T-helper 17 cell (primary cell): ENCODE measurements at places on chromosomes 13 and 19.

GRCh38 chr19:18292462-18292809 is 11.0 kb upstream of the JUND start:
- H3K27ac ChIP-seq: peak overlapping the region; percentile 99
- no peaks in the 10 kb centered on the region for H3K27me3 ChIP-seq
- H3K36me3 ChIP-seq: no peaks in the 10 kb centered on the region
- peaks cover 42% of the 10 kb centered on the region for H3K4me1 ChIP-seq
- H3K4me3 ChIP-seq: peak overlapping the region; percentile 88
- DNase-seq: no peak

DNA sequence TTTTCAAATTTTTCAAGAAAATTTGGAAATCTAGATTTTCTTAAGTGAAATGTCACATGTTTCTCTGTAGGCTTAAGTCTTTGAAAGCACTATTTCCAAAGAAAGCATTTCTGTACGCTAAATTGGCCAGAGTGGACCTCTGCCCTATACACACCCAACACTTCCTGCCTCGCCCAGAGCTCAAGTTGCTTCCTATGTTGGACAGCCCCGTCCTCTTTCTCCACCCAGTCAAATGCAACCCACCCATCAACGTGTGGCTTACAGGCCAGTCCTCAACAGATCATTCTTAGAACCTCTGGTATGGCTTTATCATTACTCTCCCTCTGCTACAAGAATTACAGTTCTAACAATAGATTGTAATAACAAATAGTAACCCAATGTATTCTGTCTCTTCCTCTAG is 24.2 kb downstream of the KLF12 start:
- DNase-seq: no peak
- no peak overlapping the region for H3K4me3 ChIP-seq
- peaks cover 6% of the 10 kb centered on the region for H3K36me3 ChIP-seq
- H3K4me1 ChIP-seq: peaks cover 41% of the 10 kb centered on the region

GRCh38 chr13:64538711-64539110 is 2691.4 kb downstream of the PCDH9 start:
- H3K36me3 ChIP-seq: no peaks in the 10 kb centered on the region
- no peaks in the 10 kb centered on the region for H3K4me1 ChIP-seq
- no peak for DNase-seq

DNA sequence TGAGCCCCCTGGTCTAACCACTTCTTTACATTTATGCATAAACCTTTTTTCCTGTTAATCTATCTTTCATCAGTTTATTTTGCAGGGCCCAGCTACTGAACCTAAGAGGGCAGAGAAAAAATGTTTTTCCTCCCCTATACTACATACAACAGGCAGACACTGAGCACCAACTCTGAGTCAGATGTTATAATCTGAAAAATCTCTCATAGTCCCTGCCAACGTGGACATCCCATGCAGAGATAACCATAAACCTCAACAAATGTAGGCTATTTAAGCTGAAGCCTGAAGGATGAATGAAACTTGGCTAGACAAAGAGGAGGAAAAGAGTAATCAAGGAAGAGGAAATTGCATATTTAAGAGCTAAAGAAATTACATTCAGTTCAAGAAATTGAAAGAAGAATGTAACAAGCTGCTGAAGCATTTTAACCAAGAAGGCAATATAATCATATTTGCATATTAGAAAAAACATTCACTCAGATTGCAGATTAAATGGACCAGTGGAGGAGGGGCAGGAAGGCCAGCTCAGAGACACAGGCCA is 2.6 kb downstream of the NEK3 start:
- no peak overlapping the region for H3K4me3 ChIP-seq
- H3K27ac ChIP-seq: no peak overlapping the region
- H3K27me3 ChIP-seq: no peaks in the 10 kb centered on the region
- H3K4me1 ChIP-seq: peaks cover 21% of the 10 kb centered on the region
- no peak for DNase-seq
- H3K36me3 ChIP-seq: no peaks in the 10 kb centered on the region

GRCh38 chr13:25677956-25678355 is 306.2 kb downstream of the ATP8A2 start:
- H3K4me3 ChIP-seq: no peak overlapping the region
- no peak for DNase-seq
- no peaks in the 10 kb centered on the region for H3K4me1 ChIP-seq

- H3K36me3 ChIP-seq: no peaks in the 10 kb centered on the region
- DNase-seq: no peak
- H3K27me3 ChIP-seq: no peaks in the 10 kb centered on the region
These were observed 376.6 kb downstream of the PCDH9 start for GRCh38 chr13:66853564-66853963.

GRCh38 chr13:38180126-38180525 is 169.5 kb upstream of the UFM1 start:
- peaks cover 9% of the 10 kb centered on the region for H3K4me1 ChIP-seq
- no peaks in the 10 kb centered on the region for H3K36me3 ChIP-seq
- peak overlapping the region; percentile 53 for H3K27ac ChIP-seq

DNA sequence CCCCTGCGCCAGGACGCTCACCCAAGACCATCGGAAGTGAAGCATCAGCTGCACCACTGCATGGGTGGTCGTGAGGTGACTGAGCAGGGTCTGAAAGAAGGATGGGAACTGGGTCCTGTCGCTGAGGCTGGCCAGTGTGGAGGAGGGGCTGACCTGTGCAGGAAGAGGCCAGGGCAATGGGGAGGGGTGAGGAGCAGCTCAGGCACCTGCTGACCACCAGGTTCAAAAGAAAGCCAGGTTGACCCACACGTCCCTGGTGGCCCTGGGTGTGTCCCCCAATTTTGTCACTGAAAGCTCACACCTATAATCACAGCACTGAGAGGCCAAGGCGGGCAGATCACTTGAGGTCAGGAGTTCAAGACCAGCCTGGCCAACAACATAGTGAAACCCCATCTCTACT is 13.7 kb upstream of the ZSCAN1 start:
- H3K27ac ChIP-seq: no peak overlapping the region
- DNase-seq: no peak
- H3K27me3 ChIP-seq: no peaks in the 10 kb centered on the region
- no peaks in the 10 kb centered on the region for H3K36me3 ChIP-seq
- H3K4me1 ChIP-seq: no peaks in the 10 kb centered on the region
- H3K4me3 ChIP-seq: no peak overlapping the region

GRCh38 chr19:33390101-33390907 is 16.8 kb downstream of the CEBPG start:
- no peak overlapping the region for H3K4me3 ChIP-seq
- no peak for DNase-seq
- H3K27me3 ChIP-seq: no peaks in the 10 kb centered on the region
- H3K36me3 ChIP-seq: no peaks in the 10 kb centered on the region

GRCh38 chr13:81929988-81930387 is 1589.1 kb upstream of the SPRY2 start:
- H3K36me3 ChIP-seq: no peaks in the 10 kb centered on the region
- no peak overlapping the region for H3K27ac ChIP-seq
- no peaks in the 10 kb centered on the region for H3K4me1 ChIP-seq
- DNase-seq: no peak

- peaks cover 3% of the 10 kb centered on the region for H3K36me3 ChIP-seq
- DNase-seq: no peak
- H3K27me3 ChIP-seq: peaks cover 20% of the 10 kb centered on the region
- H3K27ac ChIP-seq: no peak overlapping the region
These were observed 40.0 kb upstream of the TPP2 start for GRCh38 chr13:102556806-102557205.

- peaks cover 17% of the 10 kb centered on the region for H3K27me3 ChIP-seq
- H3K4me3 ChIP-seq: no peak overlapping the region
- no peak for DNase-seq
- H3K36me3 ChIP-seq: peaks cover 6% of the 10 kb centered on the region
- peaks cover 8% of the 10 kb centered on the region for H3K4me1 ChIP-seq
These were observed 31.0 kb downstream of the C2CD4C start for GRCh38 chr19:377801-378581.

GRCh38 chr13:66618702-66619101 is 611.4 kb downstream of the PCDH9 start:
- H3K36me3 ChIP-seq: no peaks in the 10 kb centered on the region
- no peaks in the 10 kb centered on the region for H3K4me1 ChIP-seq

DNA sequence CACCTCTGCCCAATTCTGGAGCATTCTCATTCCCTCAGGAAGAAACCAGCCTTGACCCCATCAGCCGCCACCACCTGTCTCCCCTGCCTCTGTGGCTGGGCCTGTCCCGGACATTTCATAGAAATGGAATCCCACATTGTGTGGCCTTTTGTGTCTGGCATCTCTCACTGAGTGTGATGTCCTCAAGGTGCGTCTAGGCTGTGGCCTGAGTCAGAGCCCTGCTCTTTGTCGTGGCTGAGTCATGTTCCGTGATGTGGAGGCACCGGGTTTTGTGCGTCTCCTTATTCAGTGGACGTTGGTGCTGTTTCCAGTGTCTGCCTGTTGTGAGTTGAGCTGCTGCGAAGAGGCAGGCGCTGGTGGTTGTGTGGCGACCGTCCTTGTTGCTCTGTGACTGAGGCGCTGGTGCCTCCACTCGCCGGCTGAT is 3.5 kb downstream of the FZR1 start:
- DNase-seq: no peak
- H3K27me3 ChIP-seq: no peaks in the 10 kb centered on the region
- peaks cover 4% of the 10 kb centered on the region for H3K36me3 ChIP-seq
- H3K27ac ChIP-seq: no peak overlapping the region
- H3K4me3 ChIP-seq: peak overlapping the region; percentile 73
- peaks cover 47% of the 10 kb centered on the region for H3K4me1 ChIP-seq

DNA sequence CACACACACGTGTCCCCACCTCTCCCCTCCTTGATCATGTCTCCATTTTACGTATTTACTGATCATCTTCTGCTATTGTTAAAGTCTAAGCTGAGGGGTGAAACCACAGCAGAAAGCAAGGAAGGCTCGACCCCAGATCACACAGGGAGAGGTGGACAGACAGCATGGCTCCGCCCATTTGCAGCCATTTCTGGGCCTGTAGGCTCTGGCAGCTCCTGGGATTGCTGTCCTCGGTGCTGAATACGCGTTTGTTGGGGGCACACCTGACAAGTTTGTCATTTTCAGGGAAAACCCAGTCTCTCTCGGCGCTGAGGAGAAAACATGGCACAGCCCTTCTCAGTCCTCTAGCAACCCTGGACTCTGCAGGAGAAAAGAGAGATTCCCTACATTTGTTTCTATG is 8.0 kb downstream of the TMEM86B start:
- H3K36me3 ChIP-seq: peaks cover 3% of the 10 kb centered on the region
- H3K4me1 ChIP-seq: peaks cover 10% of the 10 kb centered on the region
- H3K4me3 ChIP-seq: no peak overlapping the region
- DNase-seq: no peak

- no peak overlapping the region for H3K4me3 ChIP-seq
- H3K27me3 ChIP-seq: peaks cover 13% of the 10 kb centered on the region
- DNase-seq: no peak
- H3K4me1 ChIP-seq: no peaks in the 10 kb centered on the region
- peaks cover 2% of the 10 kb centered on the region for H3K36me3 ChIP-seq
These were observed 206.0 kb downstream of the FGF14 start for GRCh38 chr13:102195566-102196462.

DNA sequence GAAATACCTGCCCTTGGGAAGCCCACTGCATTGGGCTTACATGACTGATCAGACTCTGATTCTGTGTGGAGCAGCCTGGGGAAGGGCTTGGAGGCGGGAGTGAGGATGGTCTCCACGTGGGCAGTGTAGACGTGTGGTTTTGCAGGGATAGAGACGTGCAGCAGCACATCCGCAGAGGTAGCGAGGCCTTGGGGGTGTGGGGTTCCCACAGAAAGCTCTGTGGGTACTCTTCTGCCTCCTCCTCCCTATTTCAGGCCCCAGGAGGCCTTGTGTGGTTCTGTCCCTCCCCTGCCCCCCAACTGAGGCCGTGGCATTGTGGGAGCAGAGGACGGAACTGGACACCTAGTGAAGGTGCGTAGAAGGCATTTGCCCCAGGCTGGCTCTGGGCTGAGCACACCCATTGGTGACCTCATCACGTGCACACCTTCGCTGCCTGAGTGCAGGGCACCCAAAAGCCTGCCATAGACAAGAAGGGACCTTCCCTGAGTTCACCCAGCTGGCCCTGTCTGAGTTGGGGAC is 28.9 kb downstream of the PPP1R37 start:
- no peaks in the 10 kb centered on the region for H3K36me3 ChIP-seq
- peak overlapping the region; percentile 69 for H3K27ac ChIP-seq
- peaks cover 41% of the 10 kb centered on the region for H3K4me1 ChIP-seq
- no peak for DNase-seq
- no peak overlapping the region for H3K4me3 ChIP-seq
- no peaks in the 10 kb centered on the region for H3K27me3 ChIP-seq

GRCh38 chr13:19184176-19184575 is 2.6 kb upstream of the TUBA3C start:
- H3K27ac ChIP-seq: no peak overlapping the region
- no peaks in the 10 kb centered on the region for H3K4me1 ChIP-seq
- DNase-seq: no peak
- peaks cover 2% of the 10 kb centered on the region for H3K36me3 ChIP-seq

GRCh38 chr13:104597546-104598180 is 1531.4 kb upstream of the SLC10A2 start:
- H3K4me3 ChIP-seq: no peak overlapping the region
- H3K36me3 ChIP-seq: no peaks in the 10 kb centered on the region
- no peaks in the 10 kb centered on the region for H3K27me3 ChIP-seq
- no peaks in the 10 kb centered on the region for H3K4me1 ChIP-seq

DNA sequence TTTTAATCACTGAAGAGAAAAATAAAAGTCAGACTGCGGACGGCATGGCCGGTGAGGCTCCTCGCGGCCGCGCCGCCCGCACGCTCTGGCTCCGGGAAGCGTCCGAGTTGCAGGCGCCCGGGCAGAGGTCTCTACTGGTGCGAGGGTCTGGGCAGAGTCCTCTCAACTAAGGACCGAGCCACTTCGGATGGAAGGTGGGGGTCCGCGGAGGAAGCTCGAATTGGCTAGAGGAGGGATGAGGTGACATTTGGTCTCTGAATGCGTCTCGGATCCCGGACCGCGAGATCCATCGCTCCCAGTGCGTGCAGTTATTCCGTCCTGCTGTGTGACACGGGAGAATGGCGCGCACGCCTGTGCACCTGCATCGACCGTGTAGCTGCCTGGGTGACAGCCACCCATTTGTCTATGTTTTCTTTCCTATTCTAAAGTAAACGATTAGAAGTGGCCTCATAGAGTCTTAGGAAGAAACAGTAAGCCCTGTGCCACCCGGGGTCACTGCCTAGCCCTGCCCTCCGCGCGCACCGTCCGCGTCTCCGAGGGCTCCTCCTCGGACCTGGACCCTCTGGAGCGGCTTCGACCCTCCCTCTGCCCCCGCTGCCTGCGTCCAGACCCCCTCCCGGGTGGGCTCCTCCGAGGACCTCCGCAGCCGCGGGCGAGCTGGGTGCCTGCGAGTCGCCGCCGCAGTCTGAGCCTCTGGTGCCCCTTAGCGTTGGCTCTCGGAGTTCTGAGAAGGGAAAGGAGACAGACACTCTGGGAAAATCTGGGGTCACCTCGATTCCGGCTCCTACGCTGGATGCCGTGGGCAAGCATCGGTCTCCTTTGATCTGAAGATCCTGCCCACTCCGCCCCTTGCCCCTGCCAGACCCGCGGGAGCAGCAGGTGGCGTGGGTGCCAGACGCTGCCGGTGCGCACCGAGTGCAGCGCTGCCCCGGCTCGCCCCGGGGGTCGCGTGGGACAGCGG is 347.4 kb downstream of the LIG4 start:
- H3K4me3 ChIP-seq: no peak overlapping the region
- H3K27me3 ChIP-seq: peaks cover 34% of the 10 kb centered on the region
- H3K4me1 ChIP-seq: no peaks in the 10 kb centered on the region
- peaks cover 5% of the 10 kb centered on the region for H3K36me3 ChIP-seq
- DNase-seq: no peak
- H3K27ac ChIP-seq: no peak overlapping the region
